ENCODE measurements at places on chromosomes 16 and 17.

- no peak for DNase-seq
Measured at GRCh38 chr17:75487351-75488070, 27.8 kb downstream of the CASKIN2 start.

- no peak for DNase-seq
Measured at GRCh38 chr16:73116576-73116975, 68.6 kb upstream of the ZFHX3 start.

DNA sequence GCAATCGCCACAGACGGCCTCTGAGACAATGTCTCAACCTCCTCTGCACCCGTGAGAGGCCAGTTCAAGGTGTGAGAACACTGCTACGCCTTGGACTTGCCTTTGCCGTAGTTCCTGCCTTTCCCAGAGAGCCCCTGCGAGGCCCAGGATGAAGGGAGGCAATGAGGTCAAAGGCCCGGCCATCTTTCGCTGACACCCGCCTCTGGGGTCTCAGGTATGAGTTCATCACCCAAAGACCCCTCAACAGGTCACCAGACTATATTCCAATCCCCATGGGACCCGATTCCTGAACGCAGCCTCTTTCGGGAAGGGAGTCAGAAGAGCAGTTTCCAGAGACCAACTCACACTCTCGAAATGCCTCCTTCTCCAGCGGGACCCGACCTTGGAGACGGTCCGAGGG is 573.5 kb downstream of the KCNJ18 start:
- no peak for DNase-seq

- DNase-seq: no peak
Measured at GRCh38 chr17:77332981-77333685, 192.4 kb downstream of the SEC14L1 start.

GRCh38 chr17:78023042-78023441 is 64.5 kb downstream of the TNRC6C start:
- no peak for DNase-seq

DNA sequence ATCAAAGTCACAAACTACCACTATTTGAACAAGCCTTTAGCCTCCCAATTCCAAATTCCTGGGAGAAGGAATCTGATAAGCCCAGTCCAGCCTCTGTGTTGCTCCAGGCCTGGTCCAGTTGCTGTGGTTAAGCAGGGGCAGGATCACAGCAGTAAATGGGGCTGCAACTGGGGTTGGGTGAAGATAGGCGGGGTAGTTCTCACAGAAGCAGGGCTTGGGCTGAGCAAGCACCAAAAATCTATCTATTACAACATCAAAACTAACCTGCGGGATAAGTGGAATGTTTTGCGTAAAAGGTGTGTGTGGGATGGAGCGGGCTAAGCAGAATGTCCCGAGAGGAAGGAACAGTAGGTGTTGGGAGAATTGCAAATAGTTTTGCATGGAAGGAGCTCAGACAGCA is 23.0 kb upstream of the RNF135 start:
- no peak for DNase-seq

DNA sequence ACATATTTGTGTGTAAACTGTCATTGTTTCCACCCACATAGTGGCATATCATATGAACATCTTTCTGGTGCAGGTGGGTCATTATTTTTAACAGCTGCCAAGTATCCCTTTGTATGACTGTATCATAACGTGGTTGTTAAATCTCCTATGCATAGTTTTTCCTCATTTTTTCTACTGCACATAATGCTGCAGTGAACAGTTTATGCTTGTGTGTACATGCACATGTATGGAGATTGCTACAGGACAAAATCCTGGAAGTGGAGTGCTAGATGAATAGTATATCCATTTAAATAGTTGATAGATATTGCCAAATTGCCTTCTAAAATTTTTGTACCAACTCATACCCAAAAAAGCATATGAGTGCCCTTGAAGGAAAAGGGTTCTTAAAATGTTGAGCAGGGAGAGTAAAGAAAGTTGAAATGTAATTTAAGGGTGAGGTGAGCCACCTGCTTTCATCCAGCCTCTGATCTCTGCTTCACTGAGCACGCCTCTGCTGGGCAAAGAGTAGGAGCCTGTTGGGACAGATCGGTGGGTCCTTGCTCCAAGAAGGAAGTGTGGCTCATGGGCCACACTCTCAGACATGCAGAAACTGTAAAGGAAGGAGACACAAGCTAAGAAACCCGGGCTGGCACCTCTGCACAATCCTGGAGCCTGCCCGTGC is 55.3 kb downstream of the HLF start:
- no peak for DNase-seq

DNA sequence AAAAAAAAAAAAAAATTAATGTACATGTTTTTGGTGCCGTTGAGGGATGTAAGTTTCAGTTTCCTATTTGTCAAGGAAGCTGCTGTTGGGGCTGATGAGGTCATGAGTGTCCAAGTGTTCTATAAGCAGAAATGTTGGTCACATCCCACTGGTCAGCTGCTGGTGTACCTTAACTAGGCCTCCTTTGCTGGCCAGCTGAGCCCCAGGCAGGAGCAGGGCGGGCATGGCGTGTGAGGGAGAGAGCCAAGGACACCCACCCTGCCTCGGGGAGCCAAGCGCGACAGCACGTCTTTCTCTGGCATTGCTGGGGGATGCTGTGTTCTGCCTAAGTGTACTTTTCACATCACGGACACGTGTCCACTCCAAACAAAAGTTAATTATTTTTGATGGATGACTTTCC is 108.1 kb upstream of the CDC42EP4 start:
- no peak for DNase-seq

GRCh38 chr16:6206080-6206479 is 1108.5 kb upstream of the EEF2KMT start:
- no peak for DNase-seq

- no peak for DNase-seq
Measured at GRCh38 chr17:39450051-39450450, 1.0 kb downstream of the MED1 start.
